ENCODE measurements at places on chromosomes 4 and X.
A peak's percentile ranks its signal among the peaks of the same experiment; 100 is the strongest.

GRCh38 chr4:29853833-29854232 is 866.3 kb upstream of the PCDH7 start:
- DNase-seq = no peak

DNA sequence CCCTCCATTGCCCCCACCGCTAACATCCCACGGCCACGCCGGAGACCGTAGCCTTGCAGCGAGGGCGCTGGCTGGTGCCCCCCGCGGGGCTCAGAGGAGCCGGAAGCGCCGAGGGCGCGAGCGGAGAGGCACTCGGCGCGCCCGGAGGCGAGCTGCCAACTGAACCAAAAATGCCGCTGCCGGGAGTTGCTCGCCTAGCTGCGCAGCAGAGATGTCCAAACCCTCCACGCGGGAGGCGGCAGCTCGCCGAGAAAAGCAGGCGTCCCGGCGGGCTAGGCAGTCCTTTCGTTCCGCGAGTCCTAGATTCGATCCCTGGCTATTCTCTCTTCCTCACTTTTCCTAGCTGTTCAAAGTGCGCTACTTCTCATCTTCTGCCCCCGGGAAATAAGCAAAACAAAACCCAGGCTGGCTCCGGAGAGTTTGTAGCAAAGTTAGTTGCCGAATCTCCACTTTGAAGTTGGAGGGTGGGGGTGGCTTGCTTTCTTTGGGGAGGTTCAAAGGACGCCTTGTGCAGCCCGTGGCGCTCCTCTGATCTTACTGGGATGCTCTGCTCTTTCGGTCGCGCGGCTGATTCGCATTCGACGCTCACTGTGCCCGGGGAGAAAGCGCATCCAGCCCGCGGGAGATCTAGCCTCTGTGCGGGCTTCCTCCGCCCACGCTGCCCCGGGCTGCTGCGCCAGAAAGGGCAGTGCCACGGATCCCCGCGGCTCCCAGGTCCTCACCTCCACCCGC is 723 bp downstream of the NKX6-1 start:
- DNase-seq = no peak

- no peak for DNase-seq
Measured at GRCh38 chrX:132033166-132033565, 10.1 kb downstream of the STK26 start.

GRCh38 chr4:17702641-17703040 is 78.8 kb downstream of the FAM184B start:
- no peak for DNase-seq

GRCh38 chrX:149131774-149132173 is 373.3 kb downstream of the IDS start:
- DNase-seq = no peak

- no peak for DNase-seq
Measured at GRCh38 chr4:7872264-7872771, 67.3 kb downstream of the AFAP1 start.

- no peak for DNase-seq
Measured at GRCh38 chrX:7198499-7198898, 50.5 kb upstream of the PUDP start.

DNA sequence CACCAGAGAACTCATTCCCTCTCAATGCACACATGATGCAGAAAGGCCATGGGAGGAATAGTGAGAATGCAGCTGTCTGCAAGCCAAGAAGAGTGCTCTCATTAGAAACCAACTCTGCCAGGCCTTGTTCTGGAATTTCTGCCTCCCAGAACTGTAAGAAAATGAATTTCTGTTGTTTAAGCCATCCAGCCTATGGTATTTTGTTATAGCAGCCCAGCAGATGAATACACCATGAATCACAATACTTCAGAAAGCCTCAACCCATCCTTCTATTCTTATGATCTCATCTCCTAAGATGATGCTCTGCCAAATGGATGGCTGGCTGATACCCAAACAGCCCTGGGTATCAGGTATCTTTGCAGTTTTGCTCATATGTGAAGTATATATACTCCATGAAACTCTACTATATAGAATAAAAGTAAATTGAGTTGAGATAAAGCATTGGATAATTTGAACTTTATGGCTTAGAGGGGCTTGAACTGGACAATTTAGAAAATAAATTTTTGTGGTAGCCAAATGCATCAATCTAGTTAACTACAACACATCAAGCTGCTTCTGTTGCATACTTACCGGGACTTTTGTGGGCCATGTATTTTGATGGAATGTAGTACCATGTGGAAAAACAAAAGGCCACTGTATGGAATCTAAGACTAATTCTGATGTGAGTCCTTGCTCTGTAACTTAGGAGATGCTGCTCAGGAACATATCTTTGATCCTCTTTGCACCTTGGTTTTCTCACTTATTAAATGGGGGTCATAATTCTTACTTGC is 245.9 kb downstream of the HS3ST1 start:
- DNase-seq = no peak

DNA sequence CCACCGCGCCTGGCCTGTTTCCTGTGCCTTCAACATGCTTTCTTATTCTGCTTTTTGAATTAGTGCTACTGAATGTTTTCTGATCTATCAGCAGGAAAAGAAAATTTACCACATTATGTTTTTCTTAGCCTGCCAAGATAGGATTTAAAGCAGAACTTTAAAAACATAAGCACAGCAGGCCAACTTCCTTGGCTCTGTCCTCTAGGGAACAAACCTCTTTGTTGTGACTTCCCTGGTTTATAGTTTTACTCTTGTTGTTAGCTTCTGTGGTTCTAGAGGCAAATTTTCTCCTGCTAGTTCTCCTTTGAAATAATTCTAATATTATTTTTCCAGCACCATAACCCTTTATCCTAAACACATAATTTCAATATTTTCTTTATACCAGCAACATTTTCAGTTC is 605.1 kb downstream of the ADGRL3 start:
- no peak for DNase-seq

- DNase-seq = no peak
Measured at GRCh38 chr4:304969-305680, at the start of gene ZNF732. TSS of gene ZNF732 (minus strand) at chr4:305474. CDS start at chr4:305310, 164 bp downstream.

DNA sequence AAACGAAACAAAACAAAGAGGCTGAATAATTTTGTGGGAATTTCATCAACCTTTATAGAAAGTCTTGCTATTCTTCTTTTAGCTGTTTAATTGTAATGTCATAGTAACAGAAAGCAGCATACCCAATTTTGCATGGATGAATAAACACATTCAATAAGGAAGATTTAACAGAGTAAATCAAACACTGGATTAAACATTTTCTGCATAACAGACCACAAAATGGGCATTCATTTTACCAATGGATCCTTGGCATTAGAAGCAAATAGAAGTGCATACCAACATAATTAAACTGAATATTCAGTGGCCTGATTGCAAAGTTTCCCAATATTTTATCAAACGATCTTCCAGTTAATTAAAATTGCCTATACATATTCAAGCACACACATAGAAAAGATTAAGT is 4.4 kb upstream of the CHM start:
- no peak for DNase-seq

DNA sequence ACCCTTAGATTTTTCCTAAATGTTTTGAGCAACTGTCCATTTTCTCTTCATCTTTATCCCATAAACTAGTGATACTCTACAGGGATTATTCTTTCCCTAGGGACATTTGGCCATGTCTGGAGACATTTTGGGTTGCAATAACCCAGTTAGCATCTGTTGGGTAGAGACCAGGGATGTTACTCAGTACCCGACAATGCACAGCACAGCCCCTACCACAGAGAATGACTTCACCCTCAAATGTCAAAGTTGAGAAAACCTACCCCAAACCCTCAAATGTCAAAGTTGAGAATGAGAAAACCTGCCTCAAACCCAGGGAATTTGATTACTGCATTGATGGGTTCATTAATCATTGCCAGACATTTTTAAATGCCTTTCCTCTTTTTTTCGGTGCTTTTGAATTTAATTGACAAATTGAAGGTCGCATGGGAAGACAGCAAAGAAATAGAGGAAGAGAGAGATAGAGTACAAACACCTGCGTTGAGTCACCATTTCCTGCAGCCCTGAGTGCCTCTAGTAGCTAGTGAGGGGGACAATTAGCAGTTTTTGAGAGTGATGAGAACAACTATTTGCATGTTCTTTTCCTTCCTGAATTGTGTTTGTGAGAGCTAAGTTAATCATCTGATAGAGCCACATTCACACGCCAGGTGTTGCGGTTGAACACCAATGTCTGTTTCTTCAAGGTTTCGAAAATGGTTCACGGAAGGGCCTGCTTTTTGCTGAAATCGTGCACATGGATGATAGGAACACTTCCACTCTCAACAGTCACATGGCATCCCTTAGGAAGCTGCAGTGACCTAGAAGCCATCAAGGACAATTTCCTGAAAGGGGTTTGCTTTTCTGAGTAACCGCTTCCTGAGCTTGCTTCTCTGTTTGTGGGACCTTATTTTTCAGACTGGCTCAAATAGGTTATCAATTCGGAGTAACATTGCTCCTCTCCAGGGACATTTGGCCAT is 203.9 kb upstream of the VCX3A start:
- DNase-seq = peak; percentile 45

- DNase-seq = no peak
Measured at GRCh38 chr4:37635155-37635554, 51.0 kb downstream of the RELL1 start.

DNA sequence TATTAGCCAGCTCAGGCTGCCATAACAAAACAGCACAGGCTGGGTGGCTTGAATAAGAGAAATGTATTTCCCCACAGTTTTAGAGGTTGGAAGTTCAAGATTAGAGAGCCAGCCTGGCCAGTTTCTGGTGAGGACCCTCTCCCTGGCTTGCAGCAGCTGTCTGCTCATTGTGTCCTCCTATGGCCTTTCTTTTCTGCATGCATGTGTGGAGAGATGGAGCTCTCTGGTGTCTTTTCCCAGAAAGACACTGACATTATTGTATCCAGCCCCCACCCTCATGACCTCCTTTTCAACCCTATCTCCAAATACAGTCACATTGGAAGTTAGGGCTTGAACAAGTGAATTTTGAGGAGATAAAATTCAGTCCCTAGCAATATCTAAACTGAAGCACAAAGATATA is 263.8 kb upstream of the PABPC4L start:
- no peak for DNase-seq

GRCh38 chr4:60721685-60722084 is 478.4 kb upstream of the ADGRL3 start:
- DNase-seq = no peak

GRCh38 chrX:15829217-15829616 is 25.4 kb downstream of the AP1S2 start:
- DNase-seq = no peak

DNA sequence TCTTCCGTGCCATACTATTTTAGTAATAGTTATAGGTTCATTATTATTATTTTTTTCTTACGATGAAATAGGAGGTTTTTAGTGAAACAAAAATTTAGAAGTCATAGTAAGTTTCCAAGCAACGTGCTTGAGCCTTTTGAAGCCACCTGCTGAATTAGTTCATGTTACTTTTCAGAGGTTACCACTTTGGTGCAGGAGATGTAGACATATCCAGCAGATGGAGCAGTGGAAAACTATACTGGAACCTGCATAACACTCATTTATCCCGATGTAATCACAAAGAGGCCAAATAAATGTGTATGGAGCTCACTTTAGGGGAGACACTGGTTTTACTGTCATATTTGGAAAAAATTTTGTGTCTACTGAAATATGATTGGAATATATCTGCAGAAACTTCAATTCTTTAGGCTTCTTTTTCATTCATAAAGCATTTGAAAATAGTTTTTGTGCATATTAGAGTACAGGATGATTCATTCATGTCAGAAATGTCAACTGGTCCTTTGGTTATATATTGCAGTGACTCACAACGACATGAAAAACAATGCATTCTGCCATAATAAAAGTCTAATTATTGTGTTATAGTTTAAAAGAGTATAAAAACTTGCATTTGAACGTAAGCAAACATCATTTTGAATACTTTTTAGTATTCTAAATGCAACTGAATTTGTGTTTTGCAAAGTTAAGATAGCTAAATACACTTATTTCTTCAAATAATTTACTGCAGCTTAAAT is 2182.9 kb upstream of the TENM3 start:
- no peak for DNase-seq

DNA sequence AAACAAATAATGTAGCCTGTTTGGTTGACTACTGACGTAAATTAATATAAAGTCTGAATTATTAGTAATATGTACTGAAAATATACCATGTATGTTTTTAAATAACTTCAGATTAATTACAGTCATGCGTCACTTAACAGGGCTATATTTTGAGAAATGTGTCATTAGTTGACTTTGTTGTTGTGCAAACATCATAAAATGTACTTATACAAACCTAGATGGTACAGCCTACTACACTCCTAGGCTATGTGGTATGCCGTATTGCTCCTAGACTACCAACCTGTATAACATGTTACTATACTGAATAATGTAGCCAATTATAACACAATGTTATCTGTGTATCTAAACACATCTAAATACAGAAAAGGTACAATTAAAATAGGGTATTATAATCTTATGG is 66.6 kb downstream of the RNF150 start:
- DNase-seq = no peak

GRCh38 chr4:71587995-71588394 is 195.9 kb downstream of the GC start:
- no peak for DNase-seq

- DNase-seq = no peak
Measured at GRCh38 chrX:40891798-40892197, 156.5 kb upstream of the MED14 start.

Measured in GM10248 (cell line).